ENCODE measurements at places on chromosomes 4 and X. TPM values are rescaled to one million over a fixed set of nuclear protein-coding genes. Genes with fewer than 3 reads are reported as not detected.

MFAP3L gene
- total RNA-seq: 102 TPM

GRCh38 chr4:79747252-79747651, 325.8 kb downstream of the ANTXR2 start:
- no peak overlapping the region for H3K27ac ChIP-seq
- H3K4me3 ChIP-seq: no peak overlapping the region
- H3K27me3 ChIP-seq: no peaks in the 10 kb centered on the region
- DNase-seq: no peak
- H3K36me3 ChIP-seq: no peaks in the 10 kb centered on the region

GRCh38 chrX:13774696-13775095, 40.1 kb downstream of the OFD1 start:
- DNase-seq: no peak
- H3K27me3 ChIP-seq: no peaks in the 10 kb centered on the region
- peaks cover 5% of the 10 kb centered on the region for H3K36me3 ChIP-seq
- no peak overlapping the region for H3K27ac ChIP-seq

GRCh38 chrX:103878466-103879122, 46.5 kb upstream of the RAB9B start:
- H3K27ac ChIP-seq: no peak overlapping the region
- no peak overlapping the region for H3K4me3 ChIP-seq
- H3K4me1 ChIP-seq: no peaks in the 10 kb centered on the region
- DNase-seq: no peak

- no peak overlapping the region for H3K27ac ChIP-seq
- no peak for DNase-seq
- no peaks in the 10 kb centered on the region for H3K27me3 ChIP-seq
- no peak overlapping the region for H3K4me3 ChIP-seq
Measured at GRCh38 chrX:72727846-72728245, 13.7 kb upstream of the PHKA1 start.

GRCh38 chr4:107253090-107253489, 217.0 kb upstream of the DKK2 start:
- H3K4me3 ChIP-seq: no peak overlapping the region
- H3K36me3 ChIP-seq: no peaks in the 10 kb centered on the region
- no peak overlapping the region for H3K27ac ChIP-seq
- H3K4me1 ChIP-seq: no peaks in the 10 kb centered on the region

DNA sequence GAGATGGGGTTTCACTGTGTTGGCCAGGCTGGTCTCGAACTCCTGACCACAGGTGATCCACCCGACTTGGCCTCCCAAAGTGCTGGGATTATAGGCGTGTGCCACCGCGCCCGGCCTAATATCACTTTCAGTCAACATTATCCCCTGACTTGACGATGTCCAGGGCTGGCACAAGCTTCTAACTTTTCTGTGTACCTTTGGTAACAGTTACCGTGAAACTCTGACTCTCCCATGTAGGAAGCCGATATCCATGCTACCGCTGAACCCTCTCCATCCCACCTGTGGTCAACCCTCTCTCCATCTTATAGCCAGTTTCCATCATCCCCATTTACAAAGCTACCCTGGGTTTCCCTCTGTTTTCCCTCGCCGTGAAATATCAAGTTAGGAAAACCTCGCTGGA, 77.5 kb downstream of the CRLF2 start:
- no peaks in the 10 kb centered on the region for H3K4me1 ChIP-seq
- no peak overlapping the region for H3K4me3 ChIP-seq
- no peaks in the 10 kb centered on the region for H3K36me3 ChIP-seq
- no peak for DNase-seq
- no peak overlapping the region for H3K27ac ChIP-seq
- no peaks in the 10 kb centered on the region for H3K27me3 ChIP-seq
